ENCODE measurements at places on chromosomes 2 and 18. TPM values are rescaled to one million over a fixed set of nuclear protein-coding genes. Genes with fewer than 3 reads are reported as not detected.

DNA sequence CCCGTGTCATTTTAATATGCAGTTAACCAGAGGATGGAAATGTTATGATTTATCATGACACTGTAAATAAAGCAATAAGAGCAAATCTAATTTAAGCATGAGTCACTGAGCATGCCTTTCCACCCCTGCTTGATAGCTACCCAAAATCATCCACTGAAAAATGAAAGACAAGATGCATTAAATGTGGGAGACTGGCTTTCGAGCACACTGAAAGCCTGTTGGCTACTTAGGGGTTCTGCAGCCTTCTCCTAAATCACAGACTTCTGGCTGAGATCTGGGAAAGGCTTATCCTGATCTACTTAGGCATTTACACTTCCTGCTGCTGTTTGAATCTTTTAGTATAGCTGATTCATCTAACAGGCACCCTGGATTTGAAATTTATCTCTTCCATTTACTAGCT is 778.3 kb upstream of the CDH7 start:
- no peak overlapping the region for H3K4me3 ChIP-seq
- H3K27me3 ChIP-seq = no peaks in the 10 kb centered on the region
- H3K4me1 ChIP-seq = no peaks in the 10 kb centered on the region
- no peak overlapping the region for H3K27ac ChIP-seq
- DNase-seq = no peak
- no peaks in the 10 kb centered on the region for H3K36me3 ChIP-seq

- H3K27me3 ChIP-seq = no peaks in the 10 kb centered on the region
- no peaks in the 10 kb centered on the region for H3K36me3 ChIP-seq
- DNase-seq = no peak
- H3K4me1 ChIP-seq = no peaks in the 10 kb centered on the region
- H3K27ac ChIP-seq = no peak overlapping the region
These were observed 483.8 kb upstream of the REG3G start for GRCh38 chr2:78541451-78542267.

- no peak overlapping the region for H3K27ac ChIP-seq
- no peaks in the 10 kb centered on the region for H3K36me3 ChIP-seq
- DNase-seq = no peak
- no peak overlapping the region for H3K4me3 ChIP-seq
- H3K27me3 ChIP-seq = no peaks in the 10 kb centered on the region
These were observed 193.8 kb upstream of the ARL4C start for GRCh38 chr2:234690569-234691213.

The TXNDC2 gene
- not detected for total RNA-seq

The LYG1 gene
- not detected for total RNA-seq
